LHCN-M2 (cell line): ENCODE measurements at places on chromosomes 2 and 18.

GRCh38 chr18:74163019-74163660 lies 14.8 kb downstream of the TIMM21 start:
- no peak for DNase-seq

GRCh38 chr2:156657809-156658208 lies 221.6 kb downstream of the GPD2 start:
- peak; percentile 19 for DNase-seq

- peak; percentile 71 for DNase-seq
Observed at GRCh38 chr2:191845248-191845715, 1.6 kb downstream of the CAVIN2 start.

DNA sequence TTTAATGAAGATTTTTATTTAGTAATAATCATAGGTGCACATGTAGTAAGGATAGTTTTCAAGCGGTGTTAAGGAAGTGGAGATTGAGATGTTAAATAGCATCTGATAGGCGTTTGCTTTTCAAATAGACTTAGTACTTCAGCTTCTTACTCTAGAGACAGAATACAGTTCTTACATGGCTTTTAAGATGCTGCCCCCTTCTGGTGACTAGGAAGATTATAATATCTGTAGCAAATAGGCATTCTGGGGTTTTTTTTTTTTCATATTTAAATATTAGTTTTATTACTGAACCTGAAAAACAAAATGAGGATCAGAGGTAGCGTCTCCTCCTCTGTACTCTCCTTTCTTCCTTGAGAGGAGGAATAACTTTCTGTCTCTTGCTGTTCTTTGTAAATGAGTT lies 100.2 kb downstream of the AGAP1 start:
- peak; percentile 72 for DNase-seq

DNA sequence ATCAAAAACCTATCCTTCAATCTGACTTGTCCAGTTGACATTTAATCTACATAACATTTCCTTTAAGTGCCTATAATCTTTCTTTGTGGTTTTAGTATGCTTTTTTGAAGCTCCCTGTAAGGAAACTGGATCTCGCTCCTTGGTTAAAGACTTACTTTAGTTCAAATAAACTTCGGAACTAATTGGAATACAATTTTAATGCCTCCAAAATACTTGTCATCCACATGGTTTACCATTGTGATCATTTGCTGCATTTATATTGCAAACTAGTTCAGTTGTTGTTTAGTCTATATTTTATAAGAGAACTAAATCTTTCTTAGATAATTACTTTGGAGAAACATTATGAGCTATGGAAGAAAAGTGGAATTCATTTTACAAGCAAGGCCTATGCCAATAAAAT lies 496.0 kb downstream of the ERBB4 start:
- DNase-seq, result no peak

- DNase-seq, result no peak
Observed at GRCh38 chr2:120308038-120308910, 37.7 kb upstream of the INHBB start.

DNA sequence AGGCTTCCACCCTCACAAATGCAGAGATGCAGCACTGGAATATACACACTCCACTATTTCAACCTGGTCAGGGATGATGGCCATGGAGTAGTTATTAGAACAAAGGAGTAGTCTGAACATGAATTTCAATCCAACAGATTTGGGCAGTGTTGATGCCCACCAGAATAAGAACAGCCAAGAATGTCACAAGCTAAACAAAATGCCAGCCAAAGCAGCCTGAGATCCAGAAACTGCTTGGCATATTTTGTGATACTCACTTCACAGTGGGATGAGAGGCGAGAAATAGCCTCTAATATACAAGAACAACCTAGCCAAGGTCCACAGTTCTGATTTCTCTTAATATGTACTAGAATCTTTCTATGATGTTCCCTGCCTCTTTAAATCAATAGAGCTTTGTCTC lies 58.6 kb upstream of the KLF7 start:
- no peak for DNase-seq

GRCh38 chr2:46435796-46436360 lies 43.5 kb upstream of the TMEM247 start:
- DNase-seq, result no peak

DNA sequence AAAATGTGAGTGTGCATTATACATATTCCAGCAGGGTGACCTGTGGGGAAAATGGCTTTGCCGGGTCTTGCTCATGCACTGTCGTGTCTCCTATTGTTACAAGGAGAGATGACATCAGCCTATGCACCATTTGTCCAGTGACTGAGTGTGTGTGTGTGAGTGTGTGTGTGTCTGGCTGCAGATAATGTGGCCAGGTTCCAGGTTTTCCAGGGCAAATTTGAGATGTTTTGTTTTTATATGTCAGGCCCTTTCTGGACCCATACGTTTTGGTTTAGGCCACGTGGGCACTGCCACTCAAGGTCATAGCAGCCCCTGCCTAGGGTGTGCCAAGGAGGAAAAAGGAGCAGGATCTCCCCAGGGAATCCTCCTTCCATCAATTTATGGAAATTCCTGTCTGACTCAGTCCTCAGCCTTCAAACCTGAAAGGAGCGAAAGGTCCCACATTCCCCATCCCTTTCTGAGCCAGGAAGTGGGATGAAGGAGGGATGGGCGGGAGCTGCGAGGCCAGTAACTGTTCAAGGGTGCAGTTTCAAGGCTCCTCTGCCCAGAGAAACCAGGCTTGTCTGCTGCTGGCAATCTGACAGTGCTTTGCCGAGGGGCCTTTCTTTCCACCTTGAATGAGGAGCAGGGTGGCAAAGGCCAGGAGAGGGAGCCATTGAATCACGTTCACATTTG lies 93.0 kb upstream of the SMAD2 start:
- peak; percentile 73 for DNase-seq

DNA sequence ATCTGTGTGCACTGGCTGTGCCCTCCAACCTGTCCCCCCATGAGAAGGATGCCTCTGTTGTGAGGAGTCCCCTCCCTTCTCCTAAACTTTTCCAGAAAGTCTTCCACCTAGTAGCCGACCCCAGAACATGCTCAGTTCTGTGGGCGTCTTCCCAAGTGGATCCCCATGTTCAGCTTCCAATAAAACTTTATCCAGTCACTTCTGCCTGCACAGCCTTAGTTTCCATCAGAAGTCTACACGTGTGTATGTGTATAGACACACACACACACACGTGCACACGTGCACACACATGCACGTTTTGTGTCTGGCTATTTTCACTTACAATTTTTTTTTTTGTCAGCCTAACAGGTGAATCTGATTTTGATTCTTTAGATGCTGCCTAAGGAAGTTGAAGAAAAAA lies 115.1 kb downstream of the RTP5 start:
- no peak for DNase-seq

DNA sequence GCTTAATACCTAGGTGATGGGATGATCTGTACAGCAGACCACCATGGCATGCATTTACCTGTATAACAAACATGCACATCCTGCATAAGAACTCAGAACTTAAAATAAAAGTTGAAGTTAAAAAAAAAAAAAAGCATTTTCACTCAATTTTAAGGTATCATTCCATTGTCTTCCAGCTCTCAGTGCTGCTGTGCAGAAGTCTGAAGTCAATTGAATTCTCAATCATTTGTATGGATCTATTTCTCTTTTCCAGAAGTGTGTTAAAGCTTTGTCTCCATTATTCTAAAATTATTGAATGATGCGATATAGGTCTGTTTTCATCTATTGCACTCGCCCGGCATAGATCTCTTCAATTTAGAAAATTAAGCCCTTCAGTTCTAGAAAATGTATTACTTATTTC lies 202.5 kb upstream of the EPAS1 start:
- DNase-seq, result no peak

DNA sequence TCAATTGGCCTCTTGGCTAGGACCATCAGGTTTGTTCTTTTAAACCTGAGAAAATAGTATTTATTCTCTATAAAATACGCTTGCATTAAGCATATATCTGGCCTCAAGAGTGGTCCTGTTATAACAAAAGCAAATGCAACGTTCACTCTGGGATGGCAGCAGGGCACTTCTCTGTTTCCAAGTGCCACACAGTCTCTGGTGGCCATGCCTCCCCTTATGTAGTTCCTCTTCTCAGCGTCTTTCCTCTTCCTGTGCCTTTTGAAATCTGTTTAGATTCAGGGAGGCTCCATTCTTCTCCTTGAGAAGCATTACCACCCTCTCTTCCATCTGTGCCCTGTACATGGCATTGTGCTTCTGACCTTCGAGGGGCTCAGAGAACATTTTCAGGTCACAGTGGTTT lies 51.9 kb downstream of the TSHZ1 start:
- no peak for DNase-seq

- DNase-seq, result peak; percentile 9
Observed at GRCh38 chr2:142944264-142944663, 66.8 kb downstream of the KYNU start.

DNA sequence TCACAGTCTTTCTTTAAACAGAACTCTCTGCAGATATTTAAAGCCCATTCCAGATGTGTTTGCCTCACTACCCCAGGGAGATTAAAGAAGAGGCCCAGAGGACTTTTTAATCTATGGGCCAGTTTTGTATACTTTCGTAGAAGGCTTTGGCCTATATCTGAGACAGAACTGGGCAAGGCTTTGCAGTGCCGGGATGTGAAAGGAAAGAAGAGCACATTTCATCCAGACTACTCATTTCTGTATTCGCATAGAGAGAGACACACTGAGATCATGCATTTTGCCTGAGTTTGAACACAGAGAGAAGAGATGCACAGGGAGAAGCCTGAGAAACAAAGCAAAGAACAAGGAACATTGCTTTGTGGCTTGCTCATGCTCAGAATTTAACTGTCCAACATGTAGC lies 54.9 kb upstream of the SLC5A7 start:
- DNase-seq, result no peak

DNA sequence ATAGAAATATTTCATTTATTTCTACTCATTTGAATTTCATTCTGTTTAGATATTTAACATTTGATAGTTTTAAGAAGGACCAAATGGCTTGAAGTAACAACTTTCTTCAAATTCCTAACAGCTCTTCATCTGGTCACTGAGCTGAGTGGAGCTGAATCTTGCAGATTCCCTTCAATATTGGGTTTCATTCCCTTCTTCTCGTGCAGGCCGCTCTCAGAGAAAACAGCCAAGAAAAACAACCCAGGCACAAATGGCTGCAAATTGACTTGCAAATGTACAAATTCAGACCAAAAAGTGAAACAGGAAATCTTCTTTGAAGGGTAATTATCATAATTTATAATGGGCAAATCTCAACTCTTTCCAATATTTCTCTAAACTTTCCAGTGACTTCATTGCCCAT lies 30.3 kb upstream of the GCG start:
- no peak for DNase-seq

DNA sequence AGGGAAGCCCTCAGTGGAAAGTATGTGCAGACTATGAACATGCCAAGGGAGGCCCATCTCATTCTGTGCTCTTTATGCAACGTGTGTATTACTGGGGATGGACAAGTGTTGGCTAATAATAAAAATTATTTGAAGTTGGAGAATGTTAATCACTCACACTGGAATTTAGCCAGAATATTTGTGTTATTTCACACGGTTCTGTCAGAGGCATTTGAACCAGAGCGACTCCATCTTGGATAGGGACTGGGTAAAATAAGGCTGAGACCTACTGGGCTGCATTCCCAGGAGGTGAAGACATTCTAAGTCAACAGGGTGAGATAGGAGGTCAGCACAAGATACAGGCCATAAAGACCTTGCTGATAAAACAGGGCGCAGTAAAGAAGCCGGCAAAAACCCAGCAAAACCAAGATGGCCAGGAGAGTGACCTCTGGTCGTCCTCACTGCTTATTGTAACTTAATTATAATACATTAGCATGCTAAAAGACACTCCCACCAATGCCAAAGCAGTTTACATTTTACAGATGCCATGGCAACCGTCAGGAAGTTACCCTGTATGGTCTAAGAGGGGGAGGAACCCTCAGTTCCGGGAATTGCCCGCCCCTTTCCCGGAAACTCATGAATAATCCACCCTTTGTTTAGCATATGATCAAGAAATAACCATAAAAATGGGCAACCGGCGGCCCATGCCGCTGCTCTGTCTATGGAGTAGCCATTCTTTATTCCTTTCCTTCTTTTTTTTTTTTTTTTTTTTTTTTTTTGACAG lies 2.6 kb upstream of the FZD5 start:
- DNase-seq, result peak; percentile 14

GRCh38 chr2:20076757-20077156 lies 25.3 kb upstream of the LAPTM4A start:
- no peak for DNase-seq

GRCh38 chr2:222232839-222233238 lies 66.0 kb downstream of the PAX3 start:
- no peak for DNase-seq

- peak; percentile 18 for DNase-seq
Observed at GRCh38 chr2:211181626-211182025, 625.2 kb downstream of the CPS1 start.

- no peak for DNase-seq
Observed at GRCh38 chr2:37896319-37896718, 28.8 kb upstream of the RMDN2 start.

DNA sequence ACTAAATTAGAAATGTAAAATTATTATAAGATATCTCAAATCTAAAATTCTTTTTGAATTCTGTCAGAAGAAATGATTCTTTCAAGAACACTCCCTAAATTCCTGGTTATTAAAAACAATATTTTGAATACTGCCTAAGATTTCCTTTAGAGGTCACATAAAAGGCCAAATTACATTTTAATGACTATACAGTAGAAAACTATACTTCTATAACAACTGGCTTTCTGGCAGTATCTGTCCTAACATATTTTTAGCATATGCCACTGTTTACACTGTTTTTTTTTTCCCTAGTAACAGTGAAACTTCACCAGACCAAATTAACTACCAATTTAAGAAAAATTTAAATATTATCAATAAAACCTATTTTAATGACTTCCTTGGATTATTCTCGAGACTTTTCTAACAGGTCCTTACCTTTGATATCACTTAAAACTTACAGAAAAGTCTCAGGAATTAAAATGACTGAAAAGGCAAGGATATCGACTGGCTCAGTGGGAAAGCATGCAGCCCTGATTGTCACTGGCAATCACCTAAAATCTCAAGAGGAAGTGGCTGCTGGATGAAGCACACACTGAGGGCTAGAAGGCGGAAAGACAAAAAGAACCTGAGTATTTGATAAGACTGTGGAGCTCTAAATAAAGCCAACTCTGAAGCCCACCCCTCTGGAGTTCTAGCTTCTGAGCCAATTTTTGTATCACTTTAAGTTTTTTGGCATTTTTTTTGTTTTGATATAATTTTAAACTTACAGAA lies 59.6 kb downstream of the SPIRE1 start:
- DNase-seq, result peak; percentile 60

DNA sequence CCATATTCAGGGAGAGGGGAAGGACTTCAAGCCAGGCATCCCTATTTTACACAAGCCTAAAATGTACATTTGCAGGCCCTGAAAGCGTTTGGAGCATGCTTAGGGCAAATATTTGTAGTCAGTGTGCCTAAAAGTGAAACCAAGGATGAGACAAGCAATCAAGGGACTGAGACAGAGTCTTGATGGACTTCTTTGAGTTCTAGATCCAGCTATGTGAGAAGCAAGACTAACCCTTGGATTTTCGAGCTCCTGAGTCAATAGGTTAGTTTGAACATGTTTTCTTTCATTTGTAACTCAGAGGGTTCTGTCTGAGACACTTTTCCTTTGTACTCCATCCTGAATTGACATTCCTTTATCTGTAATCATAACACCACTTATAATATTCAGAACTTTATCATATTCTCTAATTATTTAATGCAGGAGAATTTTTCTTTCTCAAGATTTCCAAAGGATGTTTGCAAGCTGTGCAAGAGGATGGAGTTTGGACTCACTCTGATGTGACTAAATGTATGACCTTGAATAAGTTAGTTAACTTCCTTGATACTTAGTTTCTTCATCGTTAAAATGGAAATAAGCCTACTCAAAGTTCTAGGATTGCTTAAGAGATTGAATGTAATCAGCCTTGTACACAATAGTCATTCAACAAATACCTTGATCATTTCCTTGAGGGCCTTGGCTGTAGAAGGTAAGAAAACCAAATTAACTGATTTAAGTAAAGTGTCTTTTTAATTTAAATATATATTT lies 1237.8 kb upstream of the ZEB2 start:
- no peak for DNase-seq
